ENCODE measurements at places on chromosomes 7 and 10. TPM values are rescaled to one million over a fixed set of nuclear protein-coding genes. Genes with fewer than 3 reads are reported as not detected.

Gene ZPBP
- not detected for total RNA-seq

Gene FEZF1
- not detected for total RNA-seq

Gene UPK3BL2
- total RNA-seq, result 0.89 TPM

Gene TMEM130
- total RNA-seq, result 0.30 TPM

Gene GIMAP1
- not detected for total RNA-seq

Gene CXCL12
- total RNA-seq, result 5.6 TPM

Gene CALML3
- not detected for total RNA-seq

Gene FOXI2
- total RNA-seq, result not detected

Gene IFIT1B
- not detected for total RNA-seq

Gene ARHGAP22
- total RNA-seq, result 31.8 TPM

Gene SFTPA1
- not detected for total RNA-seq

Gene SPDYE11
- not detected for total RNA-seq

Gene TRIM73
- total RNA-seq, result 0.59 TPM

Gene KCND2
- 0.18 TPM for total RNA-seq

Gene CALU
- 2,586 TPM for total RNA-seq

Gene KEL
- total RNA-seq, result not detected

Gene PIP
- total RNA-seq, result not detected

Gene NPVF
- not detected for total RNA-seq

Gene PLEKHS1
- not detected for total RNA-seq

Gene UBE2D1
- total RNA-seq, result 16.4 TPM

Gene KCNH2
- 2.7 TPM for total RNA-seq

Gene JCAD
- total RNA-seq, result 91.2 TPM
